ENCODE measurements at places on chromosomes 1 and 21.

- no peak for DNase-seq
These were observed 16.8 kb downstream of the CNIH3 start for GRCh38 chr1:224632921-224633321.

DNA sequence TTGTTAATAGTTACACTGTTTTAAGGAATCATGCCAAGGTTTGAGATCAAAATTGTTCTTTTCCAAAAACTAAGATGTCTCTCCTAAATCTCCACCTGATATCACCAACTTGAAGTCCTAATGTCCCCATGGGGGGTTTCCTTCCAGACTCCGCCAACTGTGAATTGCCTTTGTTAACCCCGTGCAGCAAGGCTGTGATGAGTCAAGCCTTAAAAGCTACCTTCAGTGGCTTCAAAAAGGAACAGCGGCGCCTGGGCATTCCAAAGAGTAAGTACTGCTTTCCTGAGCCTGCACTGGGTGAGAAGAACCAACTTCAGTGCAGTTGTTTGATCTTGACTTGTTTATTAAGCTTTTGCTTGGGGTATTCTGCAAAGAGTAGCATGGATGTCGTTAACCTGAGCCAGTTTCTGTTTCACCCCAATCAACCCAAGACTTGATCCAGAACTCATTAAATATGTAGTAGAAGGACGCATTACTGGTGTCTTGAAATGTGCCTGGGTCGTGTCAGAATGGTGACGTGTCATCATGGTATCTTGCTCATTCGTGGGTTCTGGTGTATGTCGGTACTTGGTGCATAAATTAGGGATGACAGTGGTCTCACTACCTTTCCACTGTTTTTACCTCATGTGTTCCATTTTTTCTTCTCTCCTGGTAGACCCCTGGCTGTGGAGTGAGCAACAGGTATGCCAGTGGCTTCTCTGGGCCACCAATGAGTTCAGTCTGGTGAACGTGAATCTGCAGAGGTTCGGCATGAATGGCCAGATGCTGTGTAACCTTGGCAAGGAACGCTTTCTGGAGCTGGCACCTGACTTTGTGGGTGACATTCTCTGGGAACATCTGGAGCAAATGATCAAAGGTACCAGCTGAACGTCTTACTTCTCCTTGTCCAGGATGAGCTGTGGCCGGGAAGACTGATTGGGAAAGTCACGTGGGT lies 8.7 kb downstream of the ETS2 start:
- no peak for DNase-seq

- DNase-seq = no peak
These were observed 7.0 kb downstream of the GPA33 start for GRCh38 chr1:167083066-167083665.

- no peak for DNase-seq
These were observed 23.7 kb upstream of the TMCO2 start for GRCh38 chr1:40224040-40224439.

DNA sequence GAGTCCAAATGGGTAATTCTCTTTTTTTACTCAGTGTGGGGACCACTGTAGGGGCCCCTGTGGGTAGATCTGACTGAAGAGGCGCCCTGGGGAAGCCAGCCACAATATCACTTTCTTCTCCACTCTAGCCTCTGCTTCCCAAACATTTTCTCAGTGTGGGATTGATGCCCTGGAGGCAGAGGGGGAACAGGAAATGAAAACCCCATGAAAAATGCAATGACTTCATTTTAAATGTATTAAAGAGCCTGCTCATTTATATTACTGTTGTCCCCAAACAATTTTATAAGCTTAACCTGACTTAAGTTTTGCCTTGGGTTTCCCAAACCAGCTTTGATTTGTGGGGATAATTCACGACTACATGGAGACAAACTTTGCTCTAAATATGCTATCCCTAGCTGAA lies 181.9 kb downstream of the C1orf94 start:
- DNase-seq = no peak

DNA sequence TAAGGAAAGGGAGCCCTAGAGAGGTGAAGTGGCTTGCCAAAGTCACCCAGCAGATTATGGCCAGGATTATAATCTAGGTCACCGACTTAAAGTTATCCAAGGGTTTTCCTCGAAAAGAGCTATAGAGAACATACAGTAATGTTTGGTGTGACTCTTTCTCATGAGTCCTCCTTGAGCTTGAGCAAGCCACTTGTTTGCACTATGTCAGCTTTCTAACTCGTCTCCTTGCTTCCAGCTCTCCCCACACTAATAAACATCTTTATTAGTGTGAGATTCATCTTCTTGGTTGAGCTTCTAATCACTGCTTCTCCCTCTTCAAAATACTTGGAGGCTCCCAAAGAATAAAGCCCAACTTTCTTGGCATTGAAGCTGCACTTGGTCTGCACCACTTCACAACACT lies 390.0 kb upstream of the USP24 start:
- DNase-seq = no peak

DNA sequence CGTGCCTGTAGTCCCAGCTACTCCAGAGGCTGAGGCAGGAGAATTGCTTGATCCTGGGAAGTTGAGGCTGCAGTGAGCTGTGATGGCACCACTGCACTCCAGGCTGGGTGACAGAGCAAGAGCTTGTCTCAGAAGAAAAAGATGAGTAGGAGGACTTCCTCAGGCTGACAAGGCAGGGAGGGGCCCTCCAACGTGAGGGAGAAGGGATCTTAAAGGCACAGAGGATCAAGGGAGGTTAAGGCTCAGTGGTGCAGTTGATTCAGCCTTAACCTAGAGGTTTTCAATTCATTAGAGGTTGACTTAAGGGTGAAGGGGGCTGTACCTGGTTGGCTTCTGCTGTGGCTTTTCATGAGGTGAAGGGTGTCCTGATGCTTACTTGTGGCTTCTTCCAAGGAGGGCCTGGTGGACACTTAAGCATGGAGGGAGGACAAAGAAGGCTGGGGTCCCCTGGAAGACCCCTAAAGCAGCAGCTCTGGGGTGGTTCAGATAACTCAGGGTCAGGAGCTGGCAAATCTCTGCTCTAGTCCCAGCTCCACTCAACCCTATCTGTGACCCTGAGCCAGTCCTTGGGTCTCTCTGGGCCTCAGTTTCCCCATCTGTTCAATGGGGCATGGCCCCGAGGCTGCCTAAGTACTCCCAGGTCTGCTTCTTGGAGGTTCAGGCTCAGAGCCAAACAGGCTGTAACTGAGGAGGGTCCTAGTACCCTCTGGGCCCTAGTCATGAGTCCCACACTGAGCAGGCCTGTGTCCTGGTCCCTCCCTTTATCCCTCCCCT lies 6.3 kb downstream of the EXTL1 start:
- DNase-seq = no peak

GRCh38 chr21:39661121-39661520 lies 48.4 kb downstream of the B3GALT5 start:
- DNase-seq = no peak

- no peak for DNase-seq
These were observed 31.8 kb upstream of the PLD5 start for GRCh38 chr1:242556276-242556675.

DNA sequence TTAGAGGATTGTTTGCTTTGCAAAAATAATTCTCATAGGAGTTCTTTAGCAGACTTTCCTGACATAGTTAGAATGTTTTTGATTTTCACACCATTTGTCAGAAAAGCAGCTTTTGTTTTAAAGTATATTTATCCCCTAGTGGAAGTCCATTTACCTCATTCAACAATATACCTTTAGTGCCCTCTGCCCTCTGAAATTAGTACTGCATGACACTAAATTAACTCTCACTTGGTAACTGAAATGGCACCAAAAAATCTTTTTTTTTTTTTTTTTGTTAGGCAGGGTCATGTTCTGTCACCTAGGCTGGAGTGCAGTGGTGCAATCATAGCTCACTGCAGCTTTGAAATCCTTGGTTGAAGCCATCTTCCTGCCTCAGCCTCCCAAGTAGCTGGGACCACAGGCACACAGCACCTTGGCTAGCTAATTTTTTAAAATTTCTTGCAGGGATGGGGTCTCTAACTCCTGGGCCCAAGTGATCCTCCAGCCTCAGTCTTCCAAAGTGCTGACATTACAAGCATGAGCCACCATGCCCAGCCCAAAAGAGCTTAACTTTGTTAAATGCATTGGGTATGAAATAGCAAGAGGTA lies 13.6 kb downstream of the LRRC42 start:
- no peak for DNase-seq

DNA sequence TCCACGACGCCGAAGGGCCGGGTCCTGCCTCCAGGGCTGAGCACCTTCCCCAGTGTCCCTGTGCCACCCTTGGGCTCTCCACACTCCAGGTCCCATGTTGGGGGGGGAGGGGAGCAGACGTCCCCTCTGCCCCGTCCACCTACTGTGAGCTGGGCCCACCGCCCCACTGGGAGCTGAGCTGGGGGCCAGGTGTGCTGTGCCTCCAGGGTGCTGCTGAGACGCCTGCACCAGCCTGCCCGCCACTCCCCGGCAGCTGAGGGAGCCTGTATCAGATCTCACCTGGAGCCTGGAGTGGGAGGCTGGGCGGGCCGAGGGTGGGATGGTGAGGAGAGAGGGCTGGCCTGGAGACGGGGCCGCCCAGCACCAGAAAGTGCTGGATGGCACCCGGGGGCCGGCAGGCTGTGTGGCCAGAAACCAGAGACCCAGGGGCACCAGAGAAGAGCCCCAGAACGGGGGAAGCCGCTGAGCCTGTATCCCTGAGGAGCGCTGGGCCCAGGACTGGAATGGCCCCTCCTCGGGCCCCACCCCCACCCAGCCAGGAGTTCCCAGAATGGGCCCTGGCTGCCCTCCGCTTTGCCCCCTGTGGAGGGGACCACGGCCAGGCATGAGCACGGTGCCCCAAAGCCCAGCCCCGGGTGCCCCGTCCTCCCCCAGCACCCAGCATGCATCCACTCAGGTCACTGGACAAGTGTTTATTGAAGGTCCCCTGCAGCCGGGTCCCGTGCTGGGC lies 3.4 kb downstream of the TNFRSF18 start:
- no peak for DNase-seq

- no peak for DNase-seq
These were observed 28.7 kb upstream of the ARTN start for GRCh38 chr1:43904660-43905551.

DNA sequence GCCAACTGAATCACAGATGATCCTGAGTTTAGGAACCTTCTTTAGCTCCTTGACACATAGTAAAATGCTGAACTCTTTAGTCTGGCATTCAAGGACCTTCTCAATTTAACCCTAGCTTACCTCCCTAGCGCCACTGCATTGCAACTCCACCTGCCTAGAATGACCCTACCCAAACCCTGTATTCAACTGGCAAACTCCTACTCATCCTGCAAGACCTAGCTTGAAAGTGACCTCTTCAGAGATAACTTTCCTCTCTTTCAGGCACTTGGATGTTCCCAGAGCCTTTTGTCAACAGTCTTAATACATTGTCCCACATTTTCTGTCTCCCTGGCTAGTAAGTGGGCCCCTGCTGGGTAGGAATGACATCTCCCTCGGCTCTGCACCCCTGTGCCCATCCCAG lies 19.7 kb downstream of the TRIM62 start:
- DNase-seq = no peak

- DNase-seq = no peak
These were observed 63.4 kb downstream of the DDR2 start for GRCh38 chr1:162695687-162696086.

GRCh38 chr1:223429313-223429731 lies 36.1 kb downstream of the CCDC185 start:
- DNase-seq = no peak

- DNase-seq = no peak
These were observed 12.9 kb upstream of the GJA5 start for GRCh38 chr1:147773215-147773715.

GRCh38 chr1:214277704-214278635 lies 3.0 kb upstream of the SMYD2 start:
- no peak for DNase-seq

- DNase-seq = no peak
These were observed 19.8 kb downstream of the NENF start for GRCh38 chr1:212452323-212453155.

DNA sequence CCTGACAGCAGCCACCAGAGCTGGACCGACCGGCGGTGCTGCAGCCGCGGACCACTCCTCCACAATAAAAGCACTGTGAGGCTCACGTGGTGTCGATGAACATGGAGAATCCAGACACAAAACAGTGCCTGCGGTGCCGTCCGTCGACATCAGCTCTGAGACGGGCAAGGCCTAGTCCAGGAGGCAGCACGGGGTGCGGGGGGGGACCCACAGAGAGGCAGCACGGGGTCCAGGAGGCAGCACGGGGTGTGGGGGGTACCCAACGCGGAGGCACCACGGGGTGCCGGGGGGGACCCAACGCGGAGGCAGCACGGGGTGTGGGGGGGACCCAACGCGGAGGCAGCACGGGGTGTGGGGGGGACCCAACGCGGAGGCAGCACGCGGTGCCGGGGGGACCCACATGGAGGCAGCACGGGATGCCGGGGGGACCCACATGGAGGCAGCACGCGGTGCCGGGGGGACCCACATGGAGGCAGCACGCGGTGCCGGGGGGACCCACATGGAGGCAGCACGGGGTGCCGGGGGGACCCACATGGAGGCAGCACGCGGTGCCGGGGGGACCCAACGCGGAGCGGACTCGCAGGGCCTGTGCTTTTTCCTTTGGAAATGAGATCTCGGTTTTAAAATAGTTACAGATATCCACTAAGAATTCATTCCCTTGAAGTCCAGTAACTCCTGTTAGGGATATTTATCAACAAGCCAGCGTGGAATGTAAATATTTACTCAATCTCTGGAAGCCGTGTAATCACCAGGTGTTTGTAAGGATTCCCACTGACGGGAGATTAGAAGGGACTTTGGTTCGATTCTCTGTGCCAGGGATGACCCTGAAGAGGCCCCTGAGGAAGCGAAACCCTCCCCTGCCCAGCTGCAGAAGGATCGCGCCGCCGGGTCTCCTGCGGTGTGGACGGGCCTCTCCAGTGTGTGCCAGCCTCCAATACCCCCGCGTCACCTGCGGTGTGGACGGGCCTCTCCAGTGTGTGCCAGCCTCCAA lies 52.1 kb downstream of the COL6A1 start:
- DNase-seq = no peak

- no peak for DNase-seq
These were observed 1.9 kb downstream of the YBX1 start for GRCh38 chr1:42684139-42684538.

GRCh38 chr1:115077984-115078330 lies 11.3 kb downstream of the TSPAN2 start:
- no peak for DNase-seq

GRCh38 chr1:18954270-18955071 lies 2.0 kb downstream of the IFFO2 start:
- no peak for DNase-seq

- no peak for DNase-seq
These were observed 209.7 kb downstream of the LRRC7 start for GRCh38 chr1:69777423-69777822.

- DNase-seq = no peak
These were observed 186.4 kb downstream of the MRPL39 start for GRCh38 chr21:25420831-25421230.

GRCh38 chr1:39322431-39322830 lies 117.9 kb downstream of the MACF1 start:
- no peak for DNase-seq

DNA sequence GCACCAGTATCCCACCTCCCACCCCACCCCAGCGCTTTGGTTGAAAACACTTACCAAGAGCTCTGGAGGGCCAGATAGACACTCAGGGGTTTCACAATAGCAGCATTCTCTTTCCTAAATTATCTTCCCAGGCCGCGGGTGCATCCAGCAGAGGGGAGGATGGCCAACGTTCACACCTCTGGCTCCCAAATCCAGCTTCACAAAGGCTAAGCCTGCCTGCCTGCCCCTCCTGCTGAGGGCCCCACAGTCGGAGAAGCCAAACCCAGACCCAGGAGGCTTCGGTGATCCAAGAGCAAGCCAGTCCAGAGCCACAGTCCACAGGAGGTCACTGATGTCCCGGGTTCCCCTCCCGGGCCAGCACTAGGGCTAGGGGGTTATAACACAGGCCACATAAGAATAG lies 231.9 kb downstream of the TRABD2B start:
- no peak for DNase-seq

GRCh38 chr1:17118268-17118667 lies 983 bp downstream of the PADI2 start:
- no peak for DNase-seq
